A549 treated with RU486 at 1 μM for 4 hours (cell line): ENCODE measurements at places on chromosomes 5 and 9. TPM values are rescaled to one million over a fixed set of nuclear protein-coding genes. Genes with fewer than 3 reads are reported as not detected.

ADAMTSL2 gene
- not detected in 5 replicates for total RNA-seq

VAV2 gene
- 33.3 to 44.1 TPM (median 39.3 TPM) in 5 replicates for total RNA-seq

GPR151 gene
- total RNA-seq = not detected in 5 replicates

SH3GL2 gene
- total RNA-seq = 0.05 to 0.49 TPM (median 0.13 TPM) in 5 replicates

C9orf50 gene
- total RNA-seq = 0.14 TPM in 1 of 5 replicates, not detected in the others
